ENCODE measurements at places on chromosomes 7 and 10.
A peak's percentile ranks its signal among the peaks of the same experiment; 100 is the strongest.

DNA sequence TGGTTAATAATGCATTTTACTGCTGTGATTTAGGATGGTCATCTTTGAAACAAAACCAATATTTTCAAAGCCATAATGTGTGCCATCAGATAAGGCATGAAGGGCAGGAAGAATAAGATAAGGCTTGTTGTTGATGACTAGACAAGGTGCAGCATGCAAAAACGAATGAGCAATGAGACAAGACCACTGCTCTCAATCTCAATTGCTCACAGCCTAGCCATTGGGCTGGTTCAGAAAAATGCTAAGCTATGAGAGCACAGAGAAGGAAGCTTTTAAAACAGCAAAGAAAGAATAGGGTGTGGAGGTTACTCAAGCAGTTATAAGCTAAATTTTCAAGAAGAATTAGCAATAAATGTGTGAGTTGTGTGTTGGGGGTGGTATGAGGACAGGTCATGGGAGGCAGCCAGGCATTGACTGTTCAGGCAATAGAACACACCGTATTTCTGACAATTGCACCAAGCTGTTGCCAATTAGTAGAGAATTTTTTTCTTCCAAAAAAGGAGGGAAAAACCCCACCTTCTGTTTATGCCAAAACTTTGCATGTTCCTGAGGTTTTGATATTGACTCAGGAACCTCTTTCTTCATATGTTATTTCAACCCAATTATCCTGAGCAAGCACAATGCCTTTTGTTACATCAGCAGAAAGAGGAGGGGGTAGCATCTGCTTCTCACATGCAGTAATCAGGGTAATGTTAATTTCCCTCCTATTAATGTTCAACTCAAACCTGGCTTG is 276.5 kb downstream of the HDAC9 start:
- DNase-seq: no peak

DNA sequence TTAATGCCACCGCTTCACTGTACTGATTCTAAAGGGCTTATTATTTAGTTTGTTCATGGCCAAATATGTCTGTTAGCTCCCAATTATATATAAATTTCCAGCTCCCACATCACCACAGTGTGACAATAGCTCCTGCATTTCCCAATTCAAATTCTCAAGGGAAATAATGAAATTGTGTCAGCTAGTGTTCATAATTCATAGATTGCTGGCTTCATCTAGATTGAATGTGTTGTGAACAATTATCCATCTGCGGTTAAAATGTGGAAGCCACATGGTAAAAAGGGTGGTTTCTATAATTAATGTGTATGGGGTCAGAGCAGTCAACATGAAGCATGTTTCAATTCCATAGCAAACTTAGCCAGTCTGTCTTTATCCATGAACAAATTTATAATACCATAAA is 154.3 kb downstream of the SEMA3E start:
- no peak for DNase-seq

DNA sequence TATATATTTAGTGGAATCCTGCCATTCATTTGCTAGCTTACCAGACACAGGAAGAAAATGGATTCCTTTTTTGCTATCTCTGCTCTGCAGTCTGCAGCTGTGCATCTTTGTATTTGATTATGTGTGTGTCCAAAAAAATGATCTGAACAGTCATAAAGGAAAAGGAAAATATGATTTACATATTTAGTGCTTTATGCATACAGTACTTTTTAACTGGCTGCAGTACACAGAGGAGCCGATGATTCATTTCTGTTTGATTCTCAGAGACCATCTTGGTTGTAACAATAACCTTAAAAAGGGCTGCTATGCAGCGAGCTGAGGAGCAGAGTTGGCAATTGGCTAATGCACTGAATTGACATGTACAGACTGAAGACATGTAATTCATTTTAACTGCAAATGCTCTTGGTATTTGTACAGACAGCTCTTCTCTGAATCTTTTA is 151.3 kb upstream of the FZD1 start:
- no peak for DNase-seq

DNA sequence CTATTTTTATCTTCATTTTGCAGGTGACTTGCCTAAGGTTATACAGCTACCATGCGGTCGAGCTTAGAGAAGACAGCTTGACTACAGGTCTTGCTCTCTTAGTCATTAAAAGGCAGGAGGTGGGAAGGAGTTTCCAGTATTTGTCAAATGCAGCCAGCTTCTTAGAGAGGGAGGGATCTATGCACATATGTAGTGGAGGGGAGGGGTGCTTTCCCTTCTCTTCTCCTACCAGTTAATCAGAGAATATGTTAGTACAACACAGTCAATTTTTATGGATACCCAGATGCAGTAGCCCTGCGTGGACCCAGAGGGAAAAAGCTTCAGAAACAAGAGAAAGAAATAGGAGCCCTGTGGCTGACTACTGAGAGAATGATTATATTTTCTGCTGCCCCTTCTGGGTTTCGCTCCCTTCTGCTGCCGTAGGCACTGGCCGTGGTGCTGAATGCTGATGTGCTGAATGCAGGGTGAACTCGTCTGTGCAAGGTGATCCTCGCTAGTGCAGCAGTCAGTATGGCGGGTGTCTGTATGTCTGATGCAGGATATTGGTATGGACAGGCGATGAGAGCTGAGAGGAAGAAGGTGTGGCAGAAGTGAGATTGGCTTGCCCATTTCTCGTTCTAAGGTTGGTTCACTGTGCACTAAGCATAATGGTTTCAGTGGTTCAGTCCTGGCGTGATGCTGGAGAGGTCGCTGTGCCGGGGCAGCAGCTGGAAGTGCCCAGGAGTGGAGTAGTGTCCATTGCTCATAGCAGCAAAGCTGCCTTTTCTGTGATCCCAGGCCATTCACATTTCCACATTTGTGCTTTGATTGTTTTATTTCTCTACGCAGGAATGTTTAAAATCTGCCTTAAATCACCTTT is 189.2 kb upstream of the PODXL start:
- peak; percentile 24 for DNase-seq

GRCh38 chr10:86829472-86829871 is 73.1 kb downstream of the BMPR1A start:
- no peak for DNase-seq

DNA sequence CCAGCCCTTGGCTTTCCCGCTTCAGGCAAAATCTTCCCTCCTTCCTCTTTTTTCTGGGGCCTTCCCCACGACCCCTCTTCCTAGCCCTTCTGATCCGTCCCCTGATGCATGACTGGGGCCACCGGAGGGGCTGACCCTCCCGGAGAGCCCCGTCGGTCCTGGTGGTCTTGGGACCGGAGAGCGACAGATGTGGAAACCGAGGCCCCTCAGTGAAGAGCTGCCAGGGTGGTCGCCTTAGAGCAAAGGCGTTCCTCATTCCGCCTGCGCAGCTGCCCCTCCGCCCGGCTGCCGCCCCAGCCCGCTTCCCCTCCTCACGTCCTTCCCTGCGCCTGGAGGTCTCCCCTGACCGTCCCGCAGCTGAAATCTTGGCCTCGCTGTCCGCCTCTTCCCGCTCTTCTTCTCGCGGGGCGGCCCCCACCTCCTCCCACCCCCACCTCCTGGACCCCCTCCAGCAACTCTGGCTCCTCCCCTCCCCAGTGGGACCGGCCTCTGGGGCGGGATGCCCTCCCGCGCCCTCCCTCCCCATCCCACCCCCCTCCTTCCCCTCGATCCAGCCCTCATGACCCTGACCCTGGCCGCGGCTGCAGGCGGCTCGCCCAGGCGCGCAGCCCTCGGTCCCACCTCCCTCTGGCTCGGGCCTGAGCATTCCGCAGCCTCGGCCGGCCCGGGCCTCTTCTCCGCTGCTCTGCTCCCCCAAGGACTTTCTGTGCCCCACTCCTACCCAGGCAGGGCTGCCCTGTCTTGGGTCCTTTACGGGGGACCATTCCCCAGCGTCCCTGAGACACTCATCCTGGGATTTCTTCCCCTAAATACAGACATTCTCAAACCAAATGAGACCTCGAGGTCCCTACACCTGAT is at the start of gene RARRES2:
Gene RARRES2, minus strand, starts transcription at position 367 of the 858 bp plus-strand sequence. CDS start 1,020 bp downstream, outside the sequence.
- DNase-seq: no peak

- DNase-seq: peak; percentile 61
These were observed 45.9 kb upstream of the KCNIP2 start for GRCh38 chr10:101889256-101890210.

Data from NCI-H226 (cell line).